ENCODE measurements at places on chromosomes 6 and 20.

DNA sequence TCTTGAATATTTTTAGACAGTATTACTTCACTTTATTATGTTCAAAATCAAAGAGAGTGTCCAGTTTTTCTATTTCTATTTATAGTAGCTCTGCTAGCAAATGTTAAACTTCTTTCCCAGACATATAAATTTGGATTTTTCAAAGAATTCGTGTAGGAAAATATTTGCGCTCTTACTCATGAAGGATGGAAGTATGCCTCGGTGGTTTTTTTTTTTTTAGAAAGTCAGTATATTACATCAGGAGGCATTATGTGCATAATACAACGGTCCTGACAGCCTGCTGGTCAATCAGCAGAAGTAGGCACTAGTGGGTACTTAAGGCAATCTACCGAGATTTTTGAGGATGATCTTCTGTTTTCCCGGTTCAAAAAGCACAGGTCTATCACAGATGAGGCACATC, 249.3 kb downstream of the TBX18 start:
- DNase-seq, result no peak

- no peak for DNase-seq
Measured at GRCh38 chr6:56058636-56059035, 183.2 kb upstream of the BMP5 start.

DNA sequence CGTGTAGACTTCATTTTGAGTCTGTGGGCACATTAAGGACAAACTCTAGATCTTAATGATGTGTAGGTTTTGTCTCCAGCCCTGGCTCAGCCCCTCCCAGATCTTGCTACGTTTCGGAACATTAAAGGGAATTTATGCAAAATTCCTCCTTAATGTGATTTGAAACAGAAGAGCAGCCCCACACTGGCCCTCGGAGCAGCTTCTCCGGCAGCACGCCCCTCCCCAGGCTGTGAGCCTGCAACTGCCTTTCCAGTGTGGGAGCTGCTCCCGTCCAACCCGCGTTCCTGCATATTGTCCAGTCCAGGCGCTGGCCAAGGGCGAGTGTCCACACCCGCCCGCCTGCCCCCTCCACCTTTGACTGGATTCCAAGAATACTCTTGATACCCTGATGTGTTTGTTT, 257.2 kb downstream of the TAF4 start:
- DNase-seq, result no peak

DNA sequence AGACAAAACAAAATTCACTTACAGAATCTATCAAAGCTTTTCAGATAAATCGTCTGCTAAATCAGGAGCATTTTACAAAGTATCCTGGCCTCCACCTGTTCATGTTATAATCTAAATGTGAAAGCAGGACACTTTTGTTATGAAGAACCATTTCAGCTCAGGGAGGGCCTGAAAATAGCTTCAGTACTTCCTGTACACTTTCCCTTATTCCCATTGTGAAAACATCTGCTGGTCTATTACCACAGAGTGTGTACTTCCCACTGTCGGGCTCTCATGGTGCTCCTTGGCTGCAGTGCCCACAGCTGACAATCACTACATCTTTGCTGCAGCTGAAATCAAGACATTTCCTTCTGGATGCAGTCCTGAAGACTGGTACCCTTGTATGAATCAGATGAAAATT, 128.1 kb downstream of the OPRM1 start:
- DNase-seq, result no peak

DNA sequence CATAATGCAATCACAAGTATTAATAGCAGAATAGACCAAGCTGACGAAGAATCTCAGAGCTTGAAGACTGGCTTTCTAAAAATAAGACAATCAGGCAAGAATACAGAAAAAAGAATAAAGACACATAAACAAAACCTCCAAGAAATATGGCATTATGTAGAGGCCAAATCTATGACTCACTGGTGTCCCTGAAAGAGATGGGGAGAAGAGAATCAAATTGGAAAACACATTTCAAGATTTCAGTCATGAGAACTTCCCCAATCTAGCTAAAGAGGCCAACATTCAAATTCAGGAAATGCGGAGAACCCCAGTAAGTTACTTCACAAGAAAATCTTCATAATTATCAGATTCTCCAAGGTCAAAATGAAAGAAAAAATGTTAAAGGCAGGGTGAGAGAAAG, 69.0 kb upstream of the PDE7B start:
- no peak for DNase-seq

- DNase-seq, result no peak
Measured at GRCh38 chr6:169406804-169407203, 153.2 kb upstream of the THBS2 start.

GRCh38 chr6:89984926-89985750, 90.9 kb downstream of the GJA10 start:
- no peak for DNase-seq

GRCh38 chr6:36339146-36339545, 2.5 kb upstream of the BNIP5 start:
- DNase-seq, result no peak

GRCh38 chr6:148027201-148027600, 315.4 kb upstream of the SASH1 start:
- no peak for DNase-seq

GRCh38 chr6:73610444-73611275, 43.1 kb downstream of the SLC17A5 start:
- DNase-seq, result no peak

DNA sequence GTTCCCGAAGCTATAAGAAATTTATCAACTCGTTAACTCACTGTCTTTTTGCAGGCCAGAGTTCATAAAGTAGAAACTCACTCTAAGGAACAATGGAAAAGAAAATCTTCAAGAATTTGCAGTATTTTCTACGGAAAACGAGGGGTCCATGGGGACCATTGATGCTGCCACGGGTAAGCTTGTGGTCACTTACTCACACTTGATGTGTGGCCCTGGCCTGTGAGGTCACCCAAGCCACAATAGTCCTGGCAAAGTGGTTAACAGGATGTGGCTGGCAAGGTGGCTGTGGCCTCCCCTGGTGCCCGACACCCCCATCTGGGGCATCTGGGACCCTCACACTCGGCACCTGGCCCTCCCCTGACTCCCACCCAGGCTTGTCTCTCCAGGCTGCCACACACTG, 123.4 kb downstream of the C6orf118 start:
- DNase-seq, result no peak

GRCh38 chr6:170371080-170371479, 64.5 kb downstream of the FAM120B start:
- DNase-seq, result no peak

- no peak for DNase-seq
Measured at GRCh38 chr6:43052842-43053544, 658 bp downstream of the CUL7 start.

DNA sequence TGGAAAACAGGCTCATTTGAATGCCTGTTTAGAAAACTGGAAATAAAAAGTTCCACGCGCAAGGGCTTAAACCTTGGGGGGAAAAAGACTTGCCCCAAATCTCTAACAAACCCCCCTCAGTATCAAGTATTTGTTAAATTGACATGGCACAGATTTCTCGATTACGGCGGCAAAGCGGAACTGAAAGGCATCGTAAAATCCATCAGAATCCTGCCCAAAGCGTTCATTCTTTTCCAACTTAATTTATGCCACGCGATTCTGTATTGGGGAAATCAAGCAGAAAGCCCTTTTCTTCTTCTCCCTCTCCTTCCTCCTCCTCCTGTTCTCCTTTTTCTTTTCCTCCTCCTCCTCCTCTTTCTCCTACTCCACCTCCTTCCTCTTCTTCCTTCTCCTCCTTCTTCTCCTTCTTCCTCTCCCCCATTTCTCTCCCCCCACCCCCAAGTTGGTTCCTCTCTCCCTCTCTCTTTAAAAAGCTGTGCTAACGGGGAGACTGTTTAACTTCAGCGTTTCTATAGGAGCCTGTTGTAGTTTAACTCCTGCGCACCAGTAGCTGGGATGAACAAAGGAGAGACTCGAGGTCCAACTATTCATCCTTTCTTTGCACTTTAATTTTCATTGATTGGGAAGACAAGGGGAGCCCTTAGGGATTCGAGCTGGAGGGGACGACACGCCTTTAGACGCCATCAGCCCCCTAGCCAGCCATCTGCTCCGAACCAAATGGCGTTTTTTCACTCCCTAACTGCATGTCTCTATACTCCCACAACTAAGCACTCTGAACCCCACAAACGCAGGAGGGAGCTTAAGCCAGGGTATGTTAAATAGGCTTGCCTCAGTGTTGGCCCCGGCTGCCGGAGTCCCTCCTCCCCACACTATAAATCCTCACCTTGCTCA, 2.7 kb upstream of the DLL1 start:
- DNase-seq, result no peak

DNA sequence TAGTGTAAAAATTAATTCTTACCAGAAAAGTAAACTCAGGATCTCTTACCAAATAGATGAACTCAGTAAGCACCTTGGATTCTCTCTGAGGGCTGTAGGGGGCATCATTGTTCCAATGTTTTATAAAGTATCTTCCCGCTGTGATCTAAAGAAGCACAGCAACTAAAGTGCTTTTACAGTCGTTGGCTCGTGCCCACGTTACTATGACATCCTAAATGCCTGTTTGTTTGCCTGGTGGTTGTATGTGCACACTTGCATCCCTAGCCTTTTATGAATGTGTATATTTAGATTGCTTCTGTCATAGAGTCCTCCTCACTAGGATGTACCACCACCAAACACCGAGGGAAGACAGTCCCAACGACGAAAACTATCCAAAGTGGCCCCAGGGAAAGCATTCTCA, 34.5 kb downstream of the SLX4IP start:
- no peak for DNase-seq

DNA sequence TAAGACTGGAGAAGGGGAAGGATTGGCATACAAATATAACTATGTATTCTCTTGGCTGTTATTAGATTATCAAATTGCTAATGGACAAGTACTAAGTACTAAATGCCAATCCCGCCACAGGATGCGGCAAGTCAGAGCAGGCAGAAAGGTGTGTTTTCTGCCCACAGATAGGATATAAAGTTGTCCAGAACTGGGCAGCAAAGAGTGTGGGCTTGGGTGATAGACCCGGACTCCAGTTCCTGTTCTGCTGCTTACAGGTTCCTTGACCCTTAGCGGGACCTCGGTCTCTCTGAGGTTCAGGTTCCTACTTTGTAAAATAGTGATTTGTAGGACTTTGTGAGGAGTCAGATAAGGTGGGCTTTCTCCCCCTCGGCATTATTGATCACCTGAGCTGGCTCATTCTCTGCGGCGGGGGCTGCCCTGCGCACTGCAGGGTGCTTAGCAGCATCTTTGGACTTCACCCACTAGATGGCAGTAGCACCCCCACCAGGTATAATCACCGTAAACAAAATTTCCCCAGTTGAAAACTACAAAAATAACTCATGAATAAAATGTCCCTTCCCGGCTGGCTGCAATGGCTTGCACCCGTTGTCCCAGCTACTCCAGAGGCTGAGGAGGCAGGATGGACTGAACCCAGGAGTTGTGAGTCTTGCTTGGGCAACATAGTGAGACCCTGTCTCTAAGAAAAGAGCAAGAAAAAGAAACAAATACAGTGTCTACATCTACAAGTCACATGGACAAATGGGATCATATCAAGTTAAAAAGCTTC, 193.1 kb downstream of the DOK5 start:
- no peak for DNase-seq

DNA sequence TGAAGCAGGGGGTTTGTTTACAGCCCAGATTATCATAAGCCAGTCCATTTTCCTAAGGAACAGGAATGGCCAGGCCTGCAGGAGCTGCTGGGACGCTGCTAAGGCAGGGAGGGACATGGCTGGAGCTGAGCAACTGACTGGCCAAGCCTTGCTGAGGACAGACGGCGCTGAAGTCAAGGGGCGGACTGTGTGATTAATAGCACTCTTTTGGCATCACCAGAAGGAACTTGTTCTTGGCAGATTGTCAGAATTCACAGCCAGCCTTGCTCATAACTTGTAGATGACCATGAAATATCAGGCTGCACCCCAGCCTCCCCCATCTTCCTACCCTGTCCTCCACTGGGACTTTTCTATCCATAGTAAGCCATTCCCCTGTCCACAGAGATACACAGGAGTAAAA, 218.8 kb upstream of the RNF24 start:
- DNase-seq, result no peak

DNA sequence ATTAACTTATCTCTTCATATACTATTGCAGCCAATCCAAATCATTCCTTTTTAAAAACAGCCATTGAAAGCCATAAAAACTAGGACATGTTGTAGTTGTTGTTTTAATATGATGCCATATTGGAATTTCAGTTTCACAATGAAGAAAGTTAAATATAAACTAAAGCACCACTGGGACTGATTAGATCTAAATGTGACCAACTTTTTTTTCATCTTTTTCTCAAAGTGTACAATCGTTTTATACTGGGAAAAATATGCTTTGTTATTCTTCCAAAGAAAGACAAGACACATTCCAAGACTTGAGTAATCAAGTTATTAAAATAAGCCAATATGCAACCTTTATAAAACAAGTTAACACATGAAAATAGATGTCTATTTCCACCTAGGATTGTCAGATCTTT, 68.5 kb downstream of the THEMIS start:
- no peak for DNase-seq

DNA sequence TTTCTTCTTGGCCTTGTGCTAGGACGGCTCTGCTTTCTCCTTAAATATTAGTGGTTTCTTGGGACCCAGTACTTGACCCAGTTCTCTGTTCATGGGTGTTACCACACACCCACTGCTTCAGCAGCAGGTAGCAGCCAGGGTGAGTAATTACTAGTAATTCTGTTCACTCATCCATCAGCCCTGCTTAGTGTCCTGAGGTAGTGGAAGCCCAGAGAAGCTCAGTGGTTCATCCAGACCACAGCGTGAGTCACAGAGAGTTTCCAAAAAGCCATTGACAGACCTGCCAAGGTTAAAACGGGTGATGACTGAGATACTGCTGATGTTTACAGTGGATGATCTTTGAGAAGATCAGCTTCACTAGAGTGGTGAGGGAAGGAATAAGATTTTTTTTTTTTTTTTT, 51.7 kb upstream of the HINT3 start:
- peak; percentile 10 for DNase-seq

GRCh38 chr6:126890055-126890454, 228.4 kb upstream of the RSPO3 start:
- DNase-seq, result no peak

- DNase-seq, result peak; percentile 31
Measured at GRCh38 chr20:43722153-43722505, 4.7 kb downstream of the GTSF1L start.

DNA sequence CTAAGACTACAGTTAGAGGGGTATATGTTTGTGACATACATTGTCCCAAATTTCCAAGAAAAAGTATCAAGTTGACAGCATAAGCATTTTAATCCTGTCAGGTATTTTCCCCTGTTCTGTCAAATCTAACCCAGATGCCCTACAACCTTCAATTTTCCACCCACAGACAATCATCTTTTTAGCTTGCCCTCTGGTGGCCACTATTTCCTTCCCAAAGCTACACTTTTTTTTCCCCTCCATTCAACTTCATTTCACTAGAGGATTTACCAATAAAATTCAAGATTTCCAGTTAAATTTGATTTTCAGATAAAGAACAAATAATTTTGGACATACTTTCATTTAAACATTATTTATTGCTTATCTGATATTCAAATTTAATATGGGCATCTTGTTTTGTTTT, 286.6 kb downstream of the TENT5A start:
- no peak for DNase-seq

DNA sequence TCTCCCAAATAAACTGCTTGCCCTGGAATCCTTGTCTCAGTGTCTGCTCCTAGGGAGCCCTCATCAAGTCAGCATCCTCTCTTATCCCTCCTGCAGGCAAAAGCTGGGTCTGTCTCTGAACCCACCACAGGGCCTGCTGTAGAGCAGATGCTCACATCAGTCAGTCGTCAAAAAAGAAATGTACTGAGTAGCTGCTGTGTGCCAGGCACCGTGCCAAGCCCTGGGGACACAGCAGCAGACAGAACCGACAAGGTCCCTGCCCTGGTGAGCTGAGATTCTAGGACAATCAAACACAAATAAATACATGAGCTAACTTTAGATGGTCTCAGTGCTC, 68.5 kb downstream of the EYA2 start:
- no peak for DNase-seq
